ENCODE measurements at places on chromosomes 13 and 19.

DNA sequence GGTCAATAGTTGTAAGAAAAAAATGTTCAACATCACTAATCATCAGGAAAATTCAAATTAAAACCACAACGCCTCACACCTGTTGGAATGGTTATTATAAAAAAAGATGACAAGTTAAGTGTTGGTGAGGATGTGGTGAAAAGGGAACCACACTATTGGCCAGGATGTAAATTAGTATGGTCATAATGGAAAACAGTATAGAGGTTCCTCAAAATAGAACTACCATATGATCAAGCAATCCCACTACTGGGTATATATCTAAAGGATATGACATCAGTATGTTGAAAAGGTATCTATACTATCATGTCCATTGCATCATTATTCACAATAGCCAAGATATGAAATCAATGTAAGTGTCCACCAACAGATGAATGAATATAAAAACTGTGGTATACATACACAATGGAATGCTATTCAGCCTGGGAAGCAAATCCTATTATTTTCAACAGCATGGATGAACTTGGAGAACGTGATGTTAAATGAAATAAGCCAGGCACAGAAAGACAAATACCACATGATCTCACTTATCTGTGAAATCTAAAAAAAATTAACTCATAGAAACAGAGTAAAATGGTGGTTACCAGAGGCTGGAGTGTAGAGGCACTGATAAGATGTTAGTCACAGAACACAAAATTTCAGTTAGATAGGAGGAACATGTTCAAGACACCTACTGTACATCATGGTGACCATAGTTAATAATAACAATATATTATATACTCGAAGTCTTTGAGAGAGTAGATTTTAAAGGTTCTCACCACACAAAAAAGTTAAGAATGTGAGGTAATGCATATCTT, 56.6 kb downstream of the TBC1D4 start:
- DNase-seq, result no peak

GRCh38 chr13:34944274-34944634, 2.2 kb downstream of the NBEA start:
- DNase-seq, result no peak

DNA sequence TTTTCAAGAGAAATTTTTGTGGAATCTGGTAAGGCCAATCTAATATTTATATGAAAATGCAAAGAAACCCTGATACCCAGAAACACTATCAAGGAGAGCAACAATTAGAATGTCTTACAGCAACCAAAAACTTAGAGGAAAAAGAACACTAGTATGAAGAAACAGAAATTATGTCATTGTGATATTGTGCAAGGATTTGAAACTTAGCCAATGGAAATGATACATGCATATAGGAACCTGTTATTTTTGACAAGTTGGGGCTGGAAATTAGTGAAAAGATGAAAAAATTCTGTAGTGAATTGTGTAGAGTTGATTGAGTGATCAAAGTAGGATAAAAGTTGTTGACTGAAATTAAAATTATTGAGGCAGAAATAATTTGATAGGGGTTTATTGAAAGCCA, 792.6 kb upstream of the SLITRK6 start:
- no peak for DNase-seq

GRCh38 chr13:96248103-96248502, 158.2 kb downstream of the HS6ST3 start:
- no peak for DNase-seq

DNA sequence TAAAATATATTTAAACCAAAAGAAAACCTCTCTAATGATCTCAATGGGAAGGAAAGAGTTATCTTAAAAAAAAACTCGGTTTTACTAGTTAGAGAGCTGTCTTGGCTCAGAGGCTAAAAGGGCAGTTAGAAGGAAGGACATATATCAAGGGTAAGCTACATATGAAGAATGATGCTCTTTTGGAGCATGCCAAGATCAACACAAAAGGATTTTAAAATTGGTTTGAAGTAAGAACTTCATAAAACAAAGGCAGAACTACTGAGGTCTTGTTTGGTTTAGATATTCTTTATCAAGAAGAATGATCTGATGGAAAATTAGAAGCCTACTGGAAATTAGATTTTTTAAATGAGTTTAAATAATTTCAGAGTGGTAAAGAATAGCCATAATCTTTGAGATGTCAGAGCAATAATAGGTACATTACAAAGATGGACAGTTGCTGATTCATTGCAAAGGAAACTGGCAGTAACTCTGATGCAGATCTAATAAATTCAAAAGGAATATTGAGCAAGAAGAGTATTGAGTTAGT, 39.4 kb upstream of the LMO7 start:
- no peak for DNase-seq

DNA sequence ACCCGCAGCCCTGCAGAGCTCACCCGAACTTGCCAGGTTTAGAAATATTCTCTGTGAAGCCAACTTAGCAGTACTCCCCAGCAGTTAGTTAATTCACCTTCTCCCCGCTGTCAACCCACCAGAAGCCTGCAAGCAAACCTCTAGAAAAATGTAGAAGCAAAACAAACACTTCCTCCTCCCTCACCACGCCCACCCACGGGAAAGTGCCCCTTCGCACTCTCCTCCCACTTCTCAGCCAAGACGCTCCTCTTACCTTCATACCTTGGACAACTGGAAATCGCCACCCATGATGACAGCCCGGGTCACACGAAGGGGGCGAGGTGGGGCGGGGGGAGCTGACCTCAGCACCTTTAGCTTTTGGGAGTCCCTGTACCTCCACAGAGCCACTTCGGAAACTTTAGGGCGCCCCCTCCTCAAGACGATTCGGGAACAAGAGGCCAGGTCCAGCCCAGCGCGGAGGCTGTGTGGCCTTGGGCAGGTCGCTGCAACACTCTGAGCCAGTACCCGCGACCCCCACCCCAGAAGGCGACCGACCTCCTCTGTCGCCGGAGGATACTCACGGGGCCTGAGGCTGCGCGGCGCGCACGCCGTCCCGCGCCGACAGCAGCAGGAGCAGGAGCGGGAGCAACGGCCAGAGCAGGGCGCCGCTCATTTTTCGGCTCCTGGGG, 485 bp downstream of the CPAMD8 start:
- no peak for DNase-seq

DNA sequence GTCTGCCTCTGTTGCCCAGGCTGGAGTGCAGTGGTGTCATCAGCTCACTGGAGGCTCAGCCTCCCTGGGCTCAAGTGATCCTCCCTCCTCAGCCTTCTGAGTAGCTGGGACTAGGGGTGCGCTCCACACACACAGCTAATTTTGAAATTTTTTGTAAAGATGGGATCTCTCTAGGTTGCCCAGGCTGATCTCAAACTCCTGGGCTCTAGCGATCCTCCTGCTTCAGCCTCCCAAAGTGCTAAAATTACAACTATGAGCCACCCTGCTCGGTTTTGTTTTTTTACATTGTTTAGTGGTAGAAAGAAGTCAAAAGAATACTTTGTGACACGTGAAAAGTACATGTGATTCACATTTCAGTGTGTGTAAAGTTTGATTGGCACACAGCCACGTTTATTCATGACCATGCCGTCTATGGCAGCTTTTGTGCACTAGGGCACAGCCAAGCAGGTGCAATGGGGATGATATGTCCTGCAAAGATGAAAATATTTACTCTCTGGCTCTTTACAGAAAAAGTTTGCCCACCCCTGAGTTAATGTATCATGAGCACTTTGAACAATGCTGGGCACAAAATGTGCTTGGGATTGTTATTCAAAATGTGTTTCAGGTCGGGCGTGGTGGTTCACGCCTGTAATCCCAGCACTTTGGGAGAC, 16.2 kb upstream of the NFIC start:
- DNase-seq, result no peak

DNA sequence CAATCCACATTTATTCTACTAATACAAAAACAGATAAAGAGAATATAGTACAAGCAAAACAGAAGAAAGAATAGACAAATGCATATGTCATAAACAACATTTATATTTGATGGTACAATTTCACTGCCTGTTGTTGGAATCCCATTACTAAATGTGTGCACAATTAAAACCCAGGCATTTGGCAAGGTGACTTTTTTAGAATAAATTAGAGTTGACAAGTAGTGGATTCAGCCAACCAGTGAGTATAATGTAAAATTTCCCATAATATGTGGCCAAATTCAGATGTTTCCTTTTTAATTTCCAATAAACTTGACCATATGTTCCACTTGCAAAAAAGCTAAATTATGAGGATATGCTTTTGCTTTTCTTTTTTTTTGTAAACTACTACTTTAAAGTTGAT, 1578.8 kb downstream of the OLFM4 start:
- DNase-seq, result no peak

DNA sequence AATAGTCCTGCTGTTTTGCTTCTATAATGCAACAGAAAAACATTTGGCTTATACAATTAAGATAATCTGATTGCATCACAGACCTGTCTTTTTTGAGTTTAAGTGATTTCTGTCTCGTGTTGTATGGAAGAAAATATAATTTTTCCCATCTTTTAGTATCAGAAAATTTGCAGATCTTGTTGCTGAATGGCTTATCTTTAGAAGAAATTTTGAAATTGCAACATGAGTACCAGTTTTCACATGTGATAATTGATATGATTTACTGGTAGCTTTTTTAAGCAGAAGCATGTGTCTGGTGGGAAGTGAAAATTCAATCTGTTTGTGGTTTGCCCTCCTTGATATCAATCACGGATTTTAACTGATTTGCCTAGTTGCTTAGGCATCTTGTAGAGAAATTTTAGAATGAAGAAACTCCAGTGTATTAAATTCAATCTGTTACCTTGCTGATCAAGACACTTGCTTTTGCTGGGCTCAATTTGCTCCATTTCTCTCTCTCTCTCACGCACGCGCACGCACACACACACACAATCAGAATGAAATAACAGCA, 89.8 kb upstream of the MYCBP2 start:
- DNase-seq, result no peak

- DNase-seq, result no peak
Measured at GRCh38 chr13:100508455-100508854, 80.1 kb downstream of the GGACT start.

DNA sequence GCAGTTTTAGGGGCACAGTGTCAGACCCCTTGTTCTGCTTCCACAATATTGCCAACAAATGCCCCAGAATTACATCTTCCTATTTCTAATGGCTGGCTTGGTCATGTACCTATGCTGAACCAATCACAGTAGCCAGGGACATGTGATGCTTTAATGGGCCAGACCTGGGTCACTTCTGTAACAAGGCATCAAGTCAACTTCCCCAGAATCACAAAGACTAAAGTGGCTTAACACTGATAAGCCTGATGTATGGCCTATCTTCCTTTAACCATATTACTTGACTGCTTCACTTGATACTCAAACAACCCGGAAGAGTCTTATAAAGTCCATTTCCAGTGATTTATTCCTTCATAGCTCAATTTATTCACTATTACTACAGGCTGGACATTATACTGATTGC, 19.6 kb downstream of the LNX2 start:
- DNase-seq, result no peak

DNA sequence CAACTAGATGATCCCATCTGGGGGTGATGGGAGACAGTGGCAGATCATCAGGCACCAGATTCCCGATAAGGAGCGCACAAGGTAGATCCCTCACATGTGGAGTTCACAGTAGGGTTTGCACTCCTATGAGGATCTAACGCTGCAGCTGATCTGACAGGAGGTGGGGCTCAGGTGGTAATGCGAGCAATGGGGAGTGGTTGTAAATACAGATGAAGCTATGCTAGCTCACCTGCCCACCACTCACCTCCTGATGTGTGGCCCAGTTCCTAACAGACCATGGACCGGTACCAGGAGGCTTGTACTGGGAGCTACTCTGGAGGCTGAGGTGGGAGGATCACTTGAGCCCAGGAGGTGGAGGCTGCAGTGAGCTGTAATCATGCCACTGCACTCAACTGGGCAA, 34.8 kb downstream of the VAV1 start:
- DNase-seq, result no peak

DNA sequence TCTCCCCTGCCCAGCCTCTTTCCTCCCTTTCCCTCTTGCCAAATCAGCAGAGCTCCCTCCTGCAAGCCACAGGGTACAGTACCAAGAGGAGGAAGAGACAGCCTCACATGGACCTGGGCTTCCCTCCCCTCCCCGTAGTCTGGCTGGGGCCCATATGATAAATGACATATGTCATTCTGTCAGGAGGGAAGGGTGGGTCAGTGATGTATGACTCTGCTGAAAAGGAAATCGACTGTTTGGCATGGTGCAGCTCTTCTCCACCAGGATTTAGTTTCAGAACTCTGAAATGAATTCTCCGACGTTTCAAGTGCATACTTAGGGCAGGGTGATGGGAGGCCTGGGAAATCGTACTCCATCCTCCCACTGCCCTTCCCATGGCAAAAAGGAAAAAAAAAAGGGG, 9.8 kb downstream of the TSHZ3 start:
- DNase-seq, result no peak

- DNase-seq, result no peak
Measured at GRCh38 chr19:498977-499623, 2.8 kb downstream of the MADCAM1 start.

- no peak for DNase-seq
Measured at GRCh38 chr13:39734952-39735351, 79.5 kb downstream of the COG6 start.

DNA sequence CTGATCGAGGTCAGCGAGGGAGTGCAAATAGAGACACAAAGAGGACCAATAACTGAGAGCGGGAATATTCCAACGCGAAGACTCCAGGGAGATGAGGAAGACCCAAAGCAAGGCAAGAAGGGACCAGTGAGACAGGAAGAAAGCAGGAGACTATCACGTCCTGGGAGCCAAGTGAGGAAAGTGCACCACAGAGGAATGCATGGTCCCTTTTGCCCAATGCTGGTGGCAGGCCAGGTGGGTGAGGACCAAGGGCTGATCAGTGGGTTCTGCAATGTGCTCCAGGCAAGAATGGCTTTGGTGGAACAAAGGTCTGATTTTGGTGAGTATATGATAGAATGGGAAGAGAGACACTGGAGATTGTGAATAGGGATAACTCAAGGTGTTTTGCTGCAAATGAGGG, 25.4 kb downstream of the CHST8 start:
- no peak for DNase-seq

DNA sequence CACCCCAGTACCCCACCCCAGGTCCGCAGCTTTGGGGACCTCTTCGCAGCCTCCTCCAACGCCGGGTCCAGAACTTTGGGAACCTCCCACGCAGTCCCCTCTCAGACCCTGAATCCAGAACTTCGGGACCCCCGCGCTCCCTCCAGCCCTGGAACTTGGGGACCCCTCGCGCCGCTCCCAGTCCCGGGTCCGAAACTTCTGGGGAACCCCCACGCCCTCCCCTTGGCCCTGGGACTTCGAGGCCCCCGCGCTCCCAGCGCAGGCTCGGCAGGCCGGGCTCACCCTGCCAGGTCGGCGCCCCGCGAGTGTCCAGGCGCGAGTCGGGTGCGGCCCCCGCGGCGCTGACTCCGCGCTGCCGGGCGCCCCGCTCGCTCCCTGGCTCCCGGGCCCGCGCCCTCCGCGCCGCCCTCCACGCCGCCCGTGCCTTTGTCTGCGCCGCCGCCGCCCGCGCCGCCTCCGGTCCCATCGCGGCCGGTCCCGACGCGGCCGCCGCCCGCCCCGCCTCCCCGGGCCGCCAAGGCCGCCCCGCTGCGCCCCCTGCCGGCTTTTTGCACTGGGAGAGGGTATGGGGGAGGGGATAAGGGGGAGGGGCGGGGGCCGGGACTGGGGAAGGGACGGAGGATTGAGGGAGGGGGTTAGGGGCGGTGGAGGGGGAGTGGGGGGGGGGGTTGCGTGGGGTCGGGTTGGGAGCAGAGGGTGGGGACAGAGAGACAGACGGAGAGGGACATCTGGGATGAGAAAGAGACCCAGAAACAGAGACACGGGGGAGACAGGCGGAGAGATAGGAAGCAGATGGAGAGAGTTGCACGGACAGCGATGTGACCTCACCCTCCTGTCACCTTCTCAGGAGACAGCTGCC, at the start of gene HOMER3:
HOMER3 (minus strand) TSS at position 449 of the 859 bp plus-strand sequence. CDS start 2,235 bp downstream, outside the sequence.
- DNase-seq, result peak; percentile 83

GRCh38 chr19:5978606-5979552, 939 bp upstream of the RANBP3 start:
- DNase-seq, result no peak
